ENCODE measurements at places on chromosomes 12 and 14. TPM values are rescaled to one million over a fixed set of nuclear protein-coding genes. Genes with fewer than 3 reads are reported as not detected.

CRIP2 gene
- 126 TPM for total RNA-seq

HHIPL1 gene
- total RNA-seq = 5.9 TPM

EML5 gene
- total RNA-seq = 0.49 TPM

MYL6B gene
- total RNA-seq = 40.8 TPM

OVCH1 gene
- total RNA-seq = 0.25 TPM

CMA1 gene
- total RNA-seq = not detected

GSG1 gene
- total RNA-seq = not detected

SERPINA3 gene
- total RNA-seq = 328 TPM

LALBA gene
- total RNA-seq = not detected

TPH2 gene
- not detected for total RNA-seq

CLEC1B gene
- not detected for total RNA-seq

BATF gene
- 12.0 TPM for total RNA-seq

TDRD9 gene
- 0.74 TPM for total RNA-seq

BMAL2 gene
- 9.8 TPM for total RNA-seq

MDM1 gene
- total RNA-seq = 30.0 TPM

CEBPE gene
- not detected for total RNA-seq

ACOT4 gene
- 0.49 TPM for total RNA-seq

Measured in vagina (tissue), 2 donors.